Right ventricle myocardium superior (tissue), 1 donor: ENCODE measurements at places on chromosomes 5 and 9. TPM values are rescaled to one million over a fixed set of nuclear protein-coding genes. Genes with fewer than 3 reads are reported as not detected.

DNA sequence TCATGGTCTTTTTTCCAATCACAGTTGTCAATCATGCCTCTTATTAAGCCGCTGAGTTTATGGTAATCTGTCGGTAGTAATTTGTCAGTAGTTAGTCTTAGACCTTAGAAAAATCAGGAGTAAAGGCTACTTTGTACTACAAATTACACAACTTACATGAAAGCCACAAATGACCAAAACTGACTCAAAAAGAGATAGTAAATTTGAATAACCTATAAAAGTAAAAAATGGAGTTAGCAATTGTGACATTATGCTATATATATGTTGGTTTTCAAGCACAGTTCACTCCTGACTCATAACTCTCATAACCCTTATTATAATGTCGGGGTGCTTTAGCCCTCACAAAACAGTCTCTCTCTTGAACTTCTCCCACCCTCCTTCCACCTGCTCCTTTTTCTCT is 251.8 kb downstream of the ROR2 start:
- DNase-seq: no peak

DNA sequence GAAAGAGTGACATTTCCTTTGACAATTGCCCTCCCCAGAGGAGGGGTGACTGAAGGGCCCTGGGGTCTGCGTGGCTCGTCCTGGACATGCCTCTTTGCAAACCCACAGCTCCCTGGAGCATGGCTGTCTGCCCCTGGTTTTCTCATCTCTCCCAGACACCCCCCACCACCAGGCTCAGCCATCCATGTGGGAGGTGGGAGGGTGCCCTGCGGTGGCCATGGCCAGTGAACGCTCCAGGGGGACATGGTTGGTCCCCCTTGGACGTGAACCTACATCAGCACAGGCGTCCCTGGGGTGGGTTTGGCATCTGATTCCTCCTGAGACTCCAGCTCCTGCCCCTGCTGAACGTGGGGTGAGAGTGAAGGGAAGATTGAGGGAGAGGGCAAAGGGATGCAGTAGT is 67.7 kb upstream of the LMX1B start:
- DNase-seq: no peak

DNA sequence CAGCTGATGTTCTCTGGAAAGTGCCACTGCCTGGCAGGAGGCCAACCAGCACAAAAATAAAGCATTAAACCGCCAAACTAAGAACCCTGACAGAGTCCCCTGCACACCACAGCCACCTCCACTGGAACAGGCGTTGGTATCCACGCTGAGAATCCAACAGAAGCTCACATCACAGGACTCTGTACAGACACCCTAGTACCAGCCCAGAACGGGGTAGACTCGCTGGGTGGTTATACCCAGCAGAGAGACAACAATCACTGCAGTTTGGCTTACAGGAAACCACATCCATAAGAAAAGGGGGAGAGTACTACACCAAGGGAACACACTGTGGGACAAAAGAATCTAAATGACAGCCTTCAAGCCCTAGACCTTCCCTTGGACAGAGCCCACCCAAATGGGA is 15.0 kb upstream of the POU5F2 start:
- DNase-seq: no peak

DNA sequence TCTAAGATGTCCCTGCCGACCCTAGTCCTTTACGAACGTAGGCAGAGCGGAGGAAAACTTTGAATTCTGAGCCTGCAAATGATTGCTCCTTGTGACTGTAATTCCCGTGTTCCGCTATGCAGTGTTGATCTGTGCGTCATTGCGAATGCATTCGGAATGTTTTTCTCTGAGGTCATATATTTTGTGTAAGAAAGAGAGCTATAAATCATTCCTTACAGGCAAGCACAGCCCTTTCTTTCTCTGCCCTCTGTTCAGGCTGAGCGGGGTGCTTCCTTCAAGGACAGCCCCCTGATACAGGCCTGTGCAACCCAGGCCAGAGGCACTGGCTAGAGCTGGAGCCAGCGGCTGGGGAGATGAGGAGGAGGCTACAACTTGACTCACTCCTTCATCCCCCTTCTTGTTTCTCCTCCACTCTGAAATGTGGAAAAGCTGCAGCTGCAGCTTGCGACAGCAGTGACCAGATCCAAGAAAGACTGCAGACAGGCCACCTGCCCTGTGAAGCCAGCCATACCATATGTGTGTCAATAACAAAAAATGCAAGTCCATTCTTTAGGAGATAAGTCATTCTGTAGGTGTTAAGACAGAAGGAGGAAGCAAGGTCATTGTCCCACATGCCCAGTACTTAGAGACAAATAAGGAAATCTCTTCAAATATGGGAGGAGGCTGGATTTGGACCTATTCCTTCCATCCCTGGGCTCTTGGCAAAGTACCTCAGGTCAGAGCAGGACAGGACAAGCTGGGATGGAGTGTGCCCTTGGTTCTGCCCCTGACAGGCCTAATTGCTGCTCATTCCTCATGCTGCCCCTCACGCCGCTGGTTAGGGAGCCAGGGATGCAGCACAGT is 345.7 kb upstream of the WWC1 start:
- peak; percentile 63 for DNase-seq

- DNase-seq: no peak
Observed at GRCh38 chr9:33153001-33153400, 14.1 kb downstream of the B4GALT1 start.

- DNase-seq: no peak
Observed at GRCh38 chr9:89051421-89052025, 60.3 kb downstream of the S1PR3 start.

- DNase-seq: no peak
Observed at GRCh38 chr5:84411832-84412605, 27.3 kb upstream of the EDIL3 start.

- no peak for DNase-seq
Observed at GRCh38 chr5:29304545-29304944, 1888.9 kb upstream of the CDH6 start.

DNA sequence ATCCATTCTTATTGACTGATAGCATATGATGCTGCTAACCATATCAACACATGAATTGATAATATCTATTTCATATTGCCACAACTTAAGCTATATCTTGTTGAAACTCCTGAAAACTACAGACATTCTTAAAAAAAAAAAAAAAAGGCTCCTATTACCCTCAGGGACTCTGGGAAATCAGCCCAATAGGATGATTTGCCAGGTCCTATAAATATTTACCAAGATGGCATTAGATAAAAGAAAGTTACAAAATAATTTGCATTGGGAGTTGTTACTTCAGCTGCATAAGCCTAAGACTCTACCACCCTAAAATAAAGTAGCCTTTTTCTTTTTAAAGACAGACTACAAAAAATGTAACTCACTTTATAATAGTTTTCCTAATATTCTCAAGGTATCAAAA is 84.4 kb downstream of the CDO1 start:
- no peak for DNase-seq

DNA sequence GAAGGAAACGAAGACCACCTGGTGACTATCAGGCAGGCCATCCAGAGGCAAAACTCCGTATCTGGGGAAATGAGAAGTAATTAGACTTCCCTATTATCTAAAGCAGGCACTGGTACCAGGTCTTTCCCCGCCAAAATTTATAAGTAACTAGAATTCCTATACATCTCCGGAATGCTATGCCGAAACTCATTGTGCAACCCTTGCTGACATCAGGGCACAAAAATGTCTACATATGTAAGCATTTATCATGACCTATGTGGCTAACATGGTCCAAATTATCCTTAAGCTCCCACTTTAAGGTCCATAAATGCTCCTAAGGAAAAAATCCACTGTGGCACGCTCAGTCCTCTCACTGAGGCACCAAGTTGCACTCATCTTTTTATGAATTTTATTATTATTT is 17.8 kb downstream of the ACTL7B start:
- DNase-seq: no peak

DNA sequence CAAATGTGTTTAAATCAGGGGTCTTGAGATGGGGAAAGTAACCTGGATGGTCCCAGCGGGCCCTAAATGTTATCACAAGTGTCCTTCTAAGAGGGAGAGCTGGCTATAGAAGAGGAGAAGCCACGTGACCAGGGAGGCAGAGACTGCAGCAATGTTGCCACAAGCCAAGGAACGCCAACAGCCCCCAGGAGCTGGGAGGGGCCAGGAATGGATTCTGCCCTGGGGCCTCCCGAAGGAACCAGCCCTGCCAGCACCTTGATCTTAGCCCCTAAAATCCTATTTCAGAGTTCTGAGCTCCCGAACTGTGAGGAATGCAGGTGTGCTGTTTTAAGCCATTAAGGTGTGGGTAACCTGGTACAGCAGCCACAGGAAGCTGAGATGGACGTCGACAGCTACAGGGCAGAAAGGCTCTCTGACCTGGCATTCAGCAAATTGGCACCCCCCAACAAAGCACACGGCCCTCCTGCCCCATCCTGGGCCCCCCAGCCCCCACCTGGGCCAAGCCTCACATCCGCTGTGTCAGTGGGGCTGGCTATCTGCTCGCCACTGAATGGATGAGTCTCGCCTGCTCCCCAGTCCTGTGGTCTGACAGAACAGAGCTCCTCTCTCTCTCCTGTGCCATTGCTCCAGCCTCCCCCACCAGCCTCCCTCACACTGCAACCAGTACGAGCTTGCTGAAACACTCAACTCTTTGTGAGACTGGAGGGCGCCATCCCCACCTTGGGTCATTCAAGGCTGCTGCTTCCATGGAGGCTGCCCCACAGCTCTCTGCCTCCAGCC is 78.8 kb downstream of the ADAMTS2 start:
- DNase-seq: peak; percentile 39

GRCh38 chr9:116716438-116716837 is 29.3 kb downstream of the TRIM32 start:
- DNase-seq: no peak

- no peak for DNase-seq
Observed at GRCh38 chr5:133439859-133440258, 172.5 kb downstream of the FSTL4 start.

SHOC1 gene
- not detected for total RNA-seq

NIM1K gene
- 0.22 TPM for total RNA-seq

DRD1 gene
- total RNA-seq: not detected

C9orf50 gene
- not detected for total RNA-seq

TMEM252 gene
- not detected for total RNA-seq

C5orf58 gene
- 0.65 TPM for total RNA-seq

HAVCR1 gene
- not detected for total RNA-seq

CDO1 gene
- total RNA-seq: 9.2 TPM

FYB1 gene
- 4.2 TPM for total RNA-seq

POU4F3 gene
- total RNA-seq: not detected

OMD gene
- total RNA-seq: 4.2 TPM

PHF19 gene
- 11.9 TPM for total RNA-seq
